ENCODE measurements at places on chromosomes 6 and 20.

GRCh38 chr6:163331245-163331644 lies 83.3 kb upstream of the QKI start:
- DNase-seq: no peak

DNA sequence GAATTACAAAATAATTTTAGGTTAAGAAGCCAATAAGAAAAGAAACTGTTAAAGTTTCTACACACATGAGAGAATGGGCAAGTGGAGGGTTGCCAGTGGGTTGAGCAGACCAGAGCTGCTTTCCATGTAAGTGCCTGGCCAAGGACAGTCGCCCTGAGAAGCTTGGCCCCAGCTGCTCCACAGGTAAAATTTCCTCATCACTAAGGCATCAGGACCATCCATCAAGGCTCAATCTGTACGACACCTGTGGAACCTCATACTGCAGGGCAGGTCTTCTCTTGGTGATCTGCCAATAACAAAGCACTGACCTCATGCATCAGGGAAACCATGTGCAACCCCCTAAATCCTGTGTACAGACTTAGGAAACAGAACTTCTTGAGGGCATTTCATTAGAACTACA lies 115.4 kb downstream of the INSM1 start:
- no peak for DNase-seq

- DNase-seq: no peak
These were observed 2.6 kb downstream of the EPHA7 start for GRCh38 chr6:93416571-93417420.

DNA sequence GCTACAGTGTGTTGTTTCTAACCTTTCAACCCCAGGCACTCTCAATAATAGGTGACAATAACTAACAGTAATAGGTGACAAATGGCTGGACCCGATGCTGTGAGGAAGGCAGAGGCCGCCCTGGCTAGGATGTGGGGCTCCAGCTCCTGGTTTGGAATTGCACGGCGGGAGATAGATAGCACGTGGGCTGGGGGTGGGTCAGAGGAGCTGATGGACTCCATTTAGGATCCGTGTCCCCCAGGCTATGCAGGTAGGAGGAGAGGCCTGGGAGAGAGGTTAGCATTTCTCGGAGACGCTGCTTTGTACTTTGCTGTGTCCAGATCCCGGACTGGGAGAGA lies 61.4 kb downstream of the EZR start:
- DNase-seq: no peak

DNA sequence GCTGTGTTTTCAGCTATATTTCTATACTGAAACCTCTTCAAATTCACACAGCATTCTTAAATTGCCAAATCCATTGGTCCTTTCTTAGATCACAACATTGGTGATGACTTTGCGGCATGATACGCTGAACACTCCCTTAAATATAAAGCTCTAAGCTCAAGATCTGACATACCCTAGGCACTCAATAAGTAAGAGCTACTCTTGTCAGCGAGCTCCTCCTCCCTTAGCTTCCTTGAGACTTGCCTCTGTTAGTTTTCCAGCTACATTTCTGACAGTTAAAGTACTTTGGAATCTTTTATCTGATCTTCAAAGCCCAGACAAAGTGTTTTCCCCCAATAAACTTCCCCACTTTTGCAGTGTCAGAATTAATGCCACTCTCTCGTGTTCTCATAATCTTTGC lies 117.0 kb downstream of the HIVEP2 start:
- DNase-seq: no peak

GRCh38 chr6:41607736-41608135 lies 30.5 kb upstream of the MDFI start:
- no peak for DNase-seq

- DNase-seq: no peak
These were observed 622.8 kb downstream of the QKI start for GRCh38 chr6:164037171-164037870.

DNA sequence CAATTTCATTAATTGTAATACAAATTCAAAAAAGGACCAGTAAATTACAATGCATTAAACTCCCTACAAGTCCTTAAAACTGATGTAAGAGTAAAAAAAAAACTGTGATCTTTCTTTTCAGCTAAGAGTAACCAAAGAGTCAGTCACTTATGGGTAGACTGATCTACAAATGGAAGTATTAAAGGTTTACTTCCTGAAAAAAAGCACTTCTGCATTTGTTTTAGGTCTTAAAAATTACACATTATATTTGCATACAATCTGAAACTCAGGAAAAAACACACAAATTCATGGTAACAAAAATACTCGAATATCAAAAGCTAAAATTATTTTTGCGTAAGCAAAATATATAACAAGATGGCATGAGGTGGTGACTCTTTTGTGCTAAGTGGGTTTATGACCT lies 23.5 kb downstream of the USP49 start:
- DNase-seq: no peak

DNA sequence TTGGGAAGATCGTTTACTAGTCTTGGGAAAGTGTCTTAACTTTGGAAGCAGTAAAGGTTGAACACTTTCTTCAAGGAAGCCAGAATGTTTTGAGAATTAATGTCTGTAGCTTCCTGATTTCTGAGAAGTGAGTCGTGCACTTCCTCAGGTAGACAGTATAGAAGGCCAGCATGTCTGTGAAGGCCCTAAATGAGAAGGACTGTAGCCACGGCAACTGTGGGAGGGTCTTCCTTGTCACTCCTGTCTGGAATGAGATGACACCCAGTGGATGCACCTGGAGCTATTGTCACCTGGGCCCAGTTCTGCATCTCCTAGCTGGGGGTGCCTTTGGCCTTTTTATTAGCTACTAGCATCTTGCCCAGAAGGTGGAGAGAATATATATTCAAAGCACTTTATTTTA lies 8.8 kb downstream of the STX16 start:
- DNase-seq: no peak

DNA sequence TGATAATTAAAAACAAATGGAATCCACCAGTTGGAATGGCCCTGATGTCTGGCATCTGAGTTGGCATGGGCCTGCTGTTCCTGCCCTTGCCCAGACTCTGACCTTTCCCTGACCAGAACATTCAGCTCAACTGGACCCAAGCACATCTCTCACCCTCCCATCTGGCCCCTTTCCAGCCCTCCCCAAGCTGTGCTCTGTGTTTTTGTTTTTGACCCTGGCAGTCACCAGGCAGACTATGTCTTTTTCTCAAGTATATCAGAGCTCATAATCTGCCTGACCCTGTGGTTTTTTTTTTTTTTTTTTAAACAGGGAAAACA lies 117.6 kb downstream of the TRDN start:
- DNase-seq: no peak

DNA sequence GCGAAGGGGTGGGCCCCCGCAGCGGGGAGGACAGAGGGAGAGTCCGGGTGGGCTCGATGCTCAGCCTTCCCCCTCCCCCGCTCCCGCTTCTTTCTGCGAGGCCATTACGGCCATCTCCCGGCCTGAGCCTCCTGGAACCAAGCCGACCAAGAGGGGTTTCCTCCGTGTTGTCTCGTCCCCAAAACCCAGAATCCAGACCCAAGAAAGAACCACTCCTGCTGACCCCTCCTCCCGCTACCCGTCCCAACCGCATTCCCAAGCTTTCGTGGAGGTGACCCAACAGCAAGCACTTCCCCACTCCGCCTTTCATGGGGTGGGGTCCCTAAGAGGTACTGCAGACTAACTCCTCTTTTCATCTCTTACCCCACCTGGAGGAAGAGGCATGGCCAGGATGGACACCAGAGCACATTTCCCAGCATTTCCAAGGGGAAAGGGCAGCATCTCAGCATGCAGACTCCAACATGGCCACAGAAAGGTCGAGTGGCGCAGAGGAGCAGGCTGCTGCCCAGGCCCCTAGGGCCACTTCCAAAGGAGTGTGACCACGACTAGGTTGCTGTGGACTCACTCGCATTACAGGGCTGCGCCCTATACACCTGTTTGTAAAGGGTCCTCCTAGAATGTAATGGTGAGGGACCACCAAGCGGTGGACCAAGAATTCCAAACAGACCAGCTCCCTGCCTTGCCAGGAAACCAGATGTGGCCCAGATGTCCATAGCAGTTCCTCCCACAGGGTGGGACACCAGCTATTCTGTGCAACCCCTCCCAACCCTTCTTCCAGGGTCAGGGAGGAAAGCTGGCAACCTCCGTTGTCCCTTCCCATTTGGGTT lies 53.4 kb downstream of the MRPL14 start:
- DNase-seq: no peak

All from stimulated activated CD4-positive, alpha-beta T cell treated with anti-CD3 and anti-CD28 coated beads, Interleukin-15, amount 100 ng/mL, for 1 hour (primary cell).